ENCODE measurements at places on chromosomes 12 and 14. TPM values are rescaled to one million over a fixed set of nuclear protein-coding genes. Genes with fewer than 3 reads are reported as not detected.
A peak's percentile ranks its signal among the peaks of the same experiment; 100 is the strongest.

DNA sequence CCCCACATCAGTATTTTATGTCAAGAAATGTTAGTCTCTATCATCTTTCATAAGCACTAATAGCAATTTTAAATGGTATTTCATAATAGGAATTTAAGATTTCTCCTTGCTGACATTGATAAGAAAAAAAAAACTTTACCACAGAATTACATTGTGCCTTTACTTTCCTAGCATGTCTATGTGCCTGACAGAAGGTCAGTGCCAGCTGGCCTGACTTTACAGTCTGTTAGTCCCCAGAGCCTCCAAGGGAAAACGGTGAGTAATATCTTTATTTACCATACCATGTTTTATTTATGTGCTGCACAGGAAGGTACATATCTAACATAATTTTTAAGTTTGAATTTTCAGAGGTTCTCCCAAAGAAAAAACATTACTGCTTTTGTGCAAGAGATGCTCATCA is 152.0 kb upstream of the AEBP2 start:
- H3K36me3 ChIP-seq = peaks cover 5% of the 10 kb centered on the region
- DNase-seq = no peak
- H3K4me3 ChIP-seq = no peak overlapping the region

Gene SLC4A8
- 67.0 TPM for total RNA-seq

GRCh38 chr12:62703011-62703380 is 232.0 kb downstream of the PPM1H start:
- no peak overlapping the region for H3K27ac ChIP-seq
- no peaks in the 10 kb centered on the region for H3K4me1 ChIP-seq
- H3K36me3 ChIP-seq = peaks cover 2% of the 10 kb centered on the region
- no peaks in the 10 kb centered on the region for H3K27me3 ChIP-seq

Gene RNF212B
- total RNA-seq = not detected

- no peak for DNase-seq
- no peak overlapping the region for H3K4me3 ChIP-seq
- H3K27me3 ChIP-seq = no peaks in the 10 kb centered on the region
- no peaks in the 10 kb centered on the region for H3K36me3 ChIP-seq
- H3K4me1 ChIP-seq = peaks cover 10% of the 10 kb centered on the region
Measured at GRCh38 chr14:52055167-52055566, 13.7 kb downstream of the NID2 start.

DNA sequence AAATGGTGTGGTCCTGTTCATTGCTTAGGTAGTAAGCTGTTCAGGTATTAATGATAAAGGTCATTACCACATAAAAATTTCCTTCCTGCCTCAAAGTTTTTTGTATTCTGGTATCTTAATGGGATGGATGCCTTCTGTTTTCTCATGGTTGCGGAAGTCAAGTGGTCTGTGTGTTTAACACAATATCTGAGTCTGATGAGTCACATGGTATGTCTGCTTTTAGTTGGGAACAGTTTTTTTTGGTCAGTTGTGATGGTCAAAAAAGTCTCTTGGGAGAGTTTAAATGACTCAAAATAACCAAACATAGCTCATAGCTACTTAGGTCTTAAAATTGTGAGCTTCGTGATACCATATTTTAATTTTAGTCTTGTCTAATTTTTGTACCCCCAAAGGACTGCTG is 40.7 kb downstream of the STK38L start:
- no peaks in the 10 kb centered on the region for H3K27me3 ChIP-seq
- H3K36me3 ChIP-seq = no peaks in the 10 kb centered on the region
- DNase-seq = no peak
- no peak overlapping the region for H3K4me3 ChIP-seq
- H3K27ac ChIP-seq = no peak overlapping the region

DNA sequence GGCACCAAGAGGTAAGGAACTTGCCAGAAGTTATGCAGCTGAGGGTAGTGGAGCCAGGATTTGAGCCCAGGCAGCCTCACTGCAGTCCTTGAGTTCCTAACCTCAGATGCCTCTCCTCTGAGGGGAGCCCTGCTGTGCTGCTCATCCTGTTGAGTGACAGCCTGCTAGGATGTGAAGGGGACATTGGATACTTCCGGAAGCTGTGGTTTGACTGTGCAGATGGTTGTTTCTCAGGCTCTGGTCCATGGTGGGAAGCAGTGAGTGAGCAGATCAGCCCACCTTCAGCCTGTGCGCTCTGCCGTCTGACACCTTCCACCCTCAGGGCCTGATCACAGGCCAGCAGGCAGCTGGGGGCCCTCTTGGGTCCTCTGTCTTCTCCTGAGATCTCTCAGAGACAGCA is 253.2 kb downstream of the CACNA1C start:
- H3K4me3 ChIP-seq = no peak overlapping the region
- DNase-seq = no peak
- no peak overlapping the region for H3K27ac ChIP-seq
- no peaks in the 10 kb centered on the region for H3K4me1 ChIP-seq
- H3K36me3 ChIP-seq = no peaks in the 10 kb centered on the region

GRCh38 chr12:5467931-5468330 is 36.0 kb downstream of the NTF3 start:
- no peak overlapping the region for H3K4me3 ChIP-seq
- H3K27ac ChIP-seq = no peak overlapping the region
- DNase-seq = no peak
- H3K27me3 ChIP-seq = no peaks in the 10 kb centered on the region

- H3K27ac ChIP-seq = no peak overlapping the region
- H3K36me3 ChIP-seq = no peaks in the 10 kb centered on the region
- H3K4me3 ChIP-seq = no peak overlapping the region
- no peaks in the 10 kb centered on the region for H3K27me3 ChIP-seq
- no peaks in the 10 kb centered on the region for H3K4me1 ChIP-seq
Measured at GRCh38 chr14:23408307-23408630, 196 bp upstream of the MYH6 start.

- H3K27ac ChIP-seq = no peak overlapping the region
- H3K4me1 ChIP-seq = no peaks in the 10 kb centered on the region
- H3K36me3 ChIP-seq = no peaks in the 10 kb centered on the region
- no peak for DNase-seq
- no peak overlapping the region for H3K4me3 ChIP-seq
Measured at GRCh38 chr12:70190262-70191010, 52.8 kb upstream of the CNOT2 start.

DNA sequence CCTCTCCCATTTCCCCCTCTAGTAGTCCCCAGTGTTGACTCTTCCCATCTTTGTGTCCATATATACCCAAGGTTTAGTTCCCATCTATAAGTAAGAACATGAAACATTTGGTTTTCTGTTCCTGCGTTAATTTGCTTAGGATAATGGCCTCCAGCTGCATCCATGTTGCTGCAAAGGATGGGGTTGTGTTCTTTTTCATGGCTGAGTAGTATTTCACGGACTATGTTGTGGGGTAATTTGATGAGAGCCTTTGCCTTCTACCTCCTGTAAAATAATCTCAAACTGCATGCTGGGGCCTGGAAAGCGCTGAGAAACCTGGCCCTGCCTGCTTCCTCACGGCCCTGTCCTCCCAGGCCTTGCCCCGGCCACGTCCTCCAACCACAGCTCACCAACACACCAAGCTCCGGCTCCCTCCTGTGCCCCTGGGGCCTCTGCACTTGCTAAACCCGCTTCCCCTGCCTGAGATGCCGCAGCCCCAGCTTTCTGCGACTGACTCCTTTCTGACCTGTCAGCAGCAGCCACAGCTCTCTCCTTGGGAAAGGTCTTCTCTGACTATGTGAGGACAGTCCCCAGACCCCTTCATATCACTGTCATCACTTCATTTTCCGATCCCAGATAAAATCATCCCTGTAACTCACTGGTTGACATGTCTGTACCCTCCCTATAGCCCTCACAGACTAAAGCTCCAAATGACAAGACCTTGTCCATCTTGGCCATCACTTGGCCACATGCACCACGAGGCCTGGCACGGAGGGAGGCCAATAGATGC is 19.8 kb downstream of the ITPK1 start:
- H3K36me3 ChIP-seq = no peaks in the 10 kb centered on the region
- no peak overlapping the region for H3K4me3 ChIP-seq
- H3K4me1 ChIP-seq = peaks cover 2% of the 10 kb centered on the region
- H3K27ac ChIP-seq = no peak overlapping the region

Gene ADAM21
- total RNA-seq = not detected

DNA sequence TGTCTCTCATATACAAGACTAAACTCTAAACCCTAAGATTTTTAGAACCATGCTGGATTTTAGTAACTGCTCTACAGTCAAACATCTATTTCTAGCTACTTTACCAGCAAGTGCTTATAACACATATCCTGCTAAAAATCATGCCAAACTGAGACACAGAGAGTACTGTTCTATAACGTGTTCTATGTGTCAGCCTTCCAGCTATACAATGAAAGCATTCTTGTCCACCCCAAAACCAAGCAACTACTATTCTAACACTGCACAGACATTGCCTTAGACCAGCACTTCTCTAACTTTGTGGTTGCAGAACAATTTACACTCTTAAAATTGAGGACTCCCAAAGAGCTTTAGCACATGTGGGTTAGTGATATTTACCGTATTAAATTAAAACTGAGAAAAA is 85.7 kb downstream of the SPPL3 start:
- peaks cover 19% of the 10 kb centered on the region for H3K4me1 ChIP-seq
- no peak overlapping the region for H3K4me3 ChIP-seq
- H3K27me3 ChIP-seq = no peaks in the 10 kb centered on the region
- H3K27ac ChIP-seq = no peak overlapping the region
- DNase-seq = no peak
- H3K36me3 ChIP-seq = no peaks in the 10 kb centered on the region

DNA sequence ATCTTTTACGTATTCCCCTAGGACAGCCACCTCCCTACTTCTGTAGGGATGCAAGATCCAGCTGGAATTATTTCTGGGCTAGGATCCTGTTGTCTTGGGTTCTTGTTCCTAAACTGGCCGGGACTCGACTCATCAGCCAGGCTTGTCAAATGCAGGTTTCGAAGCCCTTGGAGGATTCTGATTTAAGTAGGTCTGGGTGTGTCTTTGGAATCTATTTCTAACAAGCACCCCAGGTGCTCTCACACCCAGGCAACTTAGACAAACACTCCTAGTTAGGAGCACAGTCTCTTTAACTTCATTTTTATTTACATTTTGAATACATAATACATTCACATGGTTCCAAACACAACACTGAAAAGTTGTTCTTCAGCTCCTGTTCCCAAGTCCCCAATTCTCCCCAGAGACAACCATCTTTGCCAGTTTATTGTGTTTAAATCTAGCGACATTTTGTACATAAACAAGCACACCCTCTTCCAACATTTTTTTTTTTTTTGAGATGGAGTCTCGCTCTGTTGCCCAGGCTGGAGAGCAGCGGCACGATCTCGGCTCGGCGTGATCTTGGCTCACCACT is 20.9 kb downstream of the MORN3 start:
- DNase-seq = no peak
- H3K4me3 ChIP-seq = no peak overlapping the region
- no peak overlapping the region for H3K27ac ChIP-seq

- no peaks in the 10 kb centered on the region for H3K4me1 ChIP-seq
- H3K36me3 ChIP-seq = no peaks in the 10 kb centered on the region
- no peaks in the 10 kb centered on the region for H3K27me3 ChIP-seq
Measured at GRCh38 chr12:65274602-65275272, 3.7 kb upstream of the MSRB3 start.

Gene KERA
- total RNA-seq = not detected

Gene LEMD3
- total RNA-seq = 35.2 TPM

- no peaks in the 10 kb centered on the region for H3K36me3 ChIP-seq
- H3K4me3 ChIP-seq = no peak overlapping the region
- peaks cover 11% of the 10 kb centered on the region for H3K4me1 ChIP-seq
- no peaks in the 10 kb centered on the region for H3K27me3 ChIP-seq
- no peak overlapping the region for H3K27ac ChIP-seq
Measured at GRCh38 chr12:131871677-131872076, 22.7 kb upstream of the ULK1 start.

DNA sequence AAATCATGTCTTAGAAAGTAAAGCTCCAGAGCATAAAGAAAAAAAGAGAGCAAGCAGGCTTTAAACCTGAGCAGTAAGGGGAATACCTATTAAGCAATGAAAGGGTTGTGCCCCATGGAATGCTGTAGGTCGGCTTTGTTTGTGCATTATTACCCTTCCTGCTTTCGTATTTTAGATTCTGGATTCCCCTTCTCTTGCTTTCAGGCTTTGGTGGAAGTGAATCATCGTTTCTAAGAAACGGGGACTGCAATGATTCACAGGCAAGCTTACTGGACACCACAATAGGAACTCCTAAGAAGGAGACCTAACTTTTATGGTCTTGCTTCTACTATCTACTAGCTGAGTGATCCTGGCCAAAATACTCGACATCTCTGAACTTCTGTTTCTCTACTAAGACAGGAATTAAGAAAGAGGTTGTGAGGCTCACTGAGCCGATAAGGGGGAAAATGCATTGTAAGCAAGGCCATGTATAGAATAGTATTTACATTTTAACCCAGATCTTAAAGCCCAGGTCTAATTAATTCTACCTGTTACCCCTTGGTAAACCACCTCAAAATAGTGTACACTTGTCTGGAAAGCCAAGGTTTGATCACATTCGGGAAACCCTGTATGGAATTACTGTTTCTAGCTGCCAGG is 1.2 kb upstream of the BMAL2 start:
- no peak overlapping the region for H3K4me3 ChIP-seq
- H3K27ac ChIP-seq = peak overlapping the region; percentile 83
- no peak for DNase-seq
- peaks cover 27% of the 10 kb centered on the region for H3K4me1 ChIP-seq
- no peaks in the 10 kb centered on the region for H3K36me3 ChIP-seq

DNA sequence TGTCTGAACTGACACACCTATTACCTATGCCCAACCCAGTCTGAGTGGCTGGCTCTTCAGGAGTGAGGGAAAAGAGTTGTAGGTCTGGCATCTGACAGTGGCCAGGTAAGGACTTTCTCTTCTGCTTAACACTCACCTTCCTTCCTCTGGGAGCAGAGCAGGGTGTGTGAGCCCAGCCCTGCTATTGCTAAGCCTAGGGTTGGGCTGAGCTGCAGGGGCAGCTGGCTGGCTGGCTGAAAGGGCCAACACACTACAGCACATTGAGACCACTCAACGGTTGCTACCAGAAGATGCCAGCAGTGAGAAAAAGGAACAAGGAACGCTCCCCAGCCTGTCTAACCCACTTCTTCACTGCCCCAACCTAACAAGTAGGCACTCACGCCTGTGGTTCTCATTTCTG is 201.2 kb downstream of the DPF3 start:
- no peak overlapping the region for H3K4me3 ChIP-seq
- no peaks in the 10 kb centered on the region for H3K4me1 ChIP-seq
- no peak for DNase-seq
- H3K27me3 ChIP-seq = no peaks in the 10 kb centered on the region

- DNase-seq = no peak
- H3K27ac ChIP-seq = no peak overlapping the region
- H3K27me3 ChIP-seq = no peaks in the 10 kb centered on the region
- no peak overlapping the region for H3K4me3 ChIP-seq
- no peaks in the 10 kb centered on the region for H3K36me3 ChIP-seq
Measured at GRCh38 chr12:17810399-17810798, 279.6 kb downstream of the RERGL start.

- peaks cover 20% of the 10 kb centered on the region for H3K4me1 ChIP-seq
- H3K36me3 ChIP-seq = peaks cover 3% of the 10 kb centered on the region
- no peak for DNase-seq
- H3K27ac ChIP-seq = no peak overlapping the region
Measured at GRCh38 chr12:466039-466438, 6.3 kb downstream of the B4GALNT3 start.

GRCh38 chr14:81946834-81947798 is 413.5 kb upstream of the SEL1L start:
- H3K4me1 ChIP-seq = no peaks in the 10 kb centered on the region
- H3K36me3 ChIP-seq = no peaks in the 10 kb centered on the region
- H3K27ac ChIP-seq = no peak overlapping the region
- DNase-seq = no peak

Data from Caco-2 (cell line).